ENCODE measurements at places on chromosomes 13 and 19.

- H3K36me3 ChIP-seq, result no peaks in the 10 kb centered on the region
- no peaks in the 10 kb centered on the region for H3K4me1 ChIP-seq
- H3K4me3 ChIP-seq, result no peak overlapping the region
- H3K27ac ChIP-seq, result no peak overlapping the region
- no peaks in the 10 kb centered on the region for H3K27me3 ChIP-seq
- no peak for DNase-seq
Measured at GRCh38 chr19:44515031-44515430, 14.4 kb downstream of the CEACAM20 start.

DNA sequence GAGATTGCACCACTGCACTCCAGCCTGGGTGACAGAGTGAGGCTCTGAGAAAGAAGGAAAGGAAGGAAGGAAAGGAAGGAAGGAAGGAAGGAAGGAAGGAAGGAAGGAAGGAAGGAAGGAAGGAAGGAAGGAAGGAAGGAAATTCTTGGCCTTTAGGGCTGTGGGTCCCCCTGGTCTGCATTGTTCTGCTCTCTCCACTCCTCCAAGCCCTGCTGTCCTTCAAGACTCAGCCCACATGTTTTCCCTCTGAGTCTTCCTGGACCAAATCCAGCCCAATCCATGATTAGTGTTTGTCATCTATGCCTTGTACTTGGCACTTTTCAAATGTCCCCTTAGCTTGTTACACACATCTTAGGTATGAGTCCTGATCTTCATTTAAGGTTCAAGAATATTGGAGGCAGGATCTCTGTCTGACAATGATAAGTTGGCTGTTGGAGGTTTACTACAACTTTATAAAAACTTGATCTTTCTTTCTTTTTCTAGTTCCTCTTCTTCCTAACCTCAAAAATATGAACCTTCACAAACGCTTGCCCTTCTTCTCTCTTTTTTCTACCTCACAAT is 48.8 kb upstream of the INTS6 start:
- H3K36me3 ChIP-seq, result no peaks in the 10 kb centered on the region
- H3K4me1 ChIP-seq, result no peaks in the 10 kb centered on the region
- no peak overlapping the region for H3K4me3 ChIP-seq

DNA sequence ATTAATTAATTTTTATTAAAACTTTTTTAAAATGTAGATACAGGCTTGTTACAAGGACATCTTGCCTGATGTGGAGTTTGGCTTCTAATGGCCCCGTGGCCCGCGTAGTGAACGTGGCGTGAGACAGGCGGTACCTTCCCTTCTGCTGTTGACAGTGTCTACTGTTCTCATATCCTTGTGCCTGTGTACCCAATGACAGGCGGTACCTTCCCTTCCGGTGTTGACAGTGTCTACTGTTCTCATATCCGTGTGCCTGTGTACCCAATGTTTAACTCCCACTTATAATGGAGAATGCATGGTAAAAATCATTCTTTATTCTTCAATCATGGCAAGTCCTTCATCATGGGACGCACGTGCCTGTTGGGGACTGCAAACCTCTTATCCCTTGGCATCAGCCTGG is 79.1 kb upstream of the ZNF835 start:
- no peak overlapping the region for H3K27ac ChIP-seq
- no peaks in the 10 kb centered on the region for H3K4me1 ChIP-seq
- H3K27me3 ChIP-seq, result no peaks in the 10 kb centered on the region
- no peak for DNase-seq
- H3K4me3 ChIP-seq, result no peak overlapping the region
- H3K36me3 ChIP-seq, result no peaks in the 10 kb centered on the region

DNA sequence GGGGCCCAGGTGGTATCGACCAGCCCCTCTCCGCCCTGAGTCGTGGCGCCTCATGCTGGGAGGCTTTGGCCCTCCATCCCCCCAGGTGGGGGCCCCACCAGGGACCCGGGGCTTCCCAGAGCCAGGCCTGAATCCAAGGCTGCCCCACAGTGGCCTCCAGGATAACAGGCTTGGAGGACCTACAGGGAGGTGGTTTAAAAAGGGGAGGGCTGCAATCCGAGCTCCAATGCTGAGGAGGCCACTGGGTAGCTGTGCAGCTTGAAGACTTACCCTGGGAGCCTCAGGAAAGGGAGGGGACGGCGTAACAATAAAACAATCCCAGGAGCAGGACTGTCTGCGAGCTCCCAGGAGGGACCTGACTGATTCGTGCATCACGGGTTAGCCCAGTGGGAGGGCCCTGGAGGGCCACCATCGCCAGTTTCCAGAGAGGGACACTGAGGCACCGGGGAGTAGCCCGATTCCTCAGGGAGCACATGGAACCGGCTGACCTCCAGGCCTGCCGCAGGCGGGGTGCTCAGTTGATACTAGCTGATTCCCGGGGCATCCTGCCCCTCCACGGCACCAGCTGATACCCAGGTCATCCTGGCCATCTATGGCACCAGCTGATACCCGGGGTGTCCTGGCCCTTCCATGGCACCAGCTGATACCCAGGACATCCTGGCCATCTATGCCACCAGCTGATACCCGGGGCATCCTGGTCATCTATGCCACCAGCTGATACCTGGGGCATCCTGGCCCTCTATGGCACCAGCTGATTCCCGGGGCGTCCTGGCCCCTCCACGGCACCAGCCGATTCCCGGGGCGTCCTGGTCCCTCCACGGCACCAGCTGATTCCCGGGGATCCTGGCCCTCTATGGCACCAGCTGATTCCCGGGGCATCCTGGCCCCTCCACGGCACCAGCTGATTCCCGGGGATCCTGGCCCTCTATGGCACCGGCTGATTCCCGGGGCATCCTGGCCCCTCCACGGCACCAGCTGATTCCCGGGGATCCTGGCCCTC is 3.7 kb upstream of the C2CD4C start:
- no peak overlapping the region for H3K27ac ChIP-seq
- H3K36me3 ChIP-seq, result no peaks in the 10 kb centered on the region
- peaks cover 6% of the 10 kb centered on the region for H3K4me1 ChIP-seq

DNA sequence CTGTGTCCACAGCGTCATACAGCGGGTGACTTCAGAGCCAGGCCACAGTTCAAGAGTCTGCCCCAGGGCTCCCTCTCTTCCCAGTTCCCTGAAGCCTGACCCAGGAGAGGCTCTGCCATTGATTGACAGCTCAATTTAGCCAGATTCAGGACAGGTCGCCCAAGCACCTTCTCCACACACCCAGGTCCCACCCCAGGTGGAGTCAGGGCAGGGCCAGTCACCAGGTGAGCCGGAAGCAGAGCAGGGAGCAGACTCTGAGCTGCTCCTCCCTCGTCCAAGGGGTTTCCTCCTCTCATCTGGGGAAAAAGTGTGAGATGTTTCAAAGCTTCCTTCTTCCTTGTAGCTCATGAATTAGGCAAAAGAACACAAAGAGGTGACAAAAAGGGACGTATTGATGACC is 5.6 kb downstream of the CEACAM7 start:
- no peak for DNase-seq
- H3K4me3 ChIP-seq, result no peak overlapping the region
- H3K27ac ChIP-seq, result no peak overlapping the region

DNA sequence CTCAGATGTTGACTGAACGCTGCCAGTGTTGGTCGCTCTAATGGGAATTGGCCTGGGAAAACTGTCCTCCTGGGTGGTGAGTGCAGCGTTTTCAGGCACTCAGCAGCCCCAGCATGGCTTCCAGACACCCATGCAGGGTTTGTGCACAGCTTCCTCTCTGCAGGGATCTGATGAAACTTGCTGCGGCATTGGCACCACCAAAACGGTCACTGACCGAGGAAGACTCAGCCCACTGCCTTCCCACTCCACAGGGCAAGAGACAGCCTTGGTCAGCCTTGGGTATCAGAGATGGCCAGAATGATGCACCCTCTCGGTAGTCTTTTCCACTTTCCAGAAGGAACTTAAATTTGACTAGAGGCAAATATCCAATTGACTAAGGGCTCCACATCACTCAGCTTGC is 398.9 kb downstream of the IRS2 start:
- H3K4me1 ChIP-seq, result no peaks in the 10 kb centered on the region
- no peak overlapping the region for H3K4me3 ChIP-seq
- no peaks in the 10 kb centered on the region for H3K27me3 ChIP-seq
- no peak for DNase-seq

- H3K4me3 ChIP-seq, result no peak overlapping the region
- H3K4me1 ChIP-seq, result peaks cover 7% of the 10 kb centered on the region
- DNase-seq, result no peak
- no peaks in the 10 kb centered on the region for H3K27me3 ChIP-seq
Measured at GRCh38 chr19:12937093-12937926, 1.1 kb upstream of the CALR start.

DNA sequence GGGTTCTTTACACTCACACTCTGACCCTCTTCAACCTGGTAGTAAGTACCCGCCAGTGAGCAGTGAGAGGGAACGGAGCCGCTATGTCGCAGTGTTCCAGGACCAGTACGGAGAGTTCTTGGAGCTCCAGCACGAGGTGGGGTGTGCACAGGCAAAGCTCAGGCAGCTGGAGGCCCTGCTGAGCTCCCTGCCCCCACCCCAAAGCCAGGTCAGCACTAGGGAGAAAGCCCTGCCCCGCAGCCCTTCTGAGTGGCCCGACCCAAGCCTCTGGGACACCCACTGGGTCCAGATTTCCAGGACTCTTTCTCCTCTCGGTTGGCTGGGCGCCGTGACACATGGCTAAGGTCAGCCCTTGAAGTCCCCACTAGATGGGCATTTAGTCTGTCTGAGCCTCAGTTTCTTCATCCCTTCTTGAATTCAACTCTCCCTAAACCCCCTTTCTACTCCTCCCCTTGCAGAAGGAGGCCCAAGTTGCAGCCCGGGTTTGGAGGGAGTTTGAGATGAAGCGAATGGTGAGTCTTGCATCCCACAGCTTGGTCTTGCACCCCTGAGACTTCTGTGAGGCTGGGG is 1.9 kb downstream of the OCEL1 start:
- 0 out of 2 replicates have a peak, but pooled peaks cover 2% of the 10 kb centered on the region for H3K4me1 ChIP-seq
- H3K27me3 ChIP-seq, result no peaks in the 10 kb centered on the region
- no peak for DNase-seq
- H3K27ac ChIP-seq, result no peak overlapping the region
- H3K4me3 ChIP-seq, result no peak overlapping the region
- H3K36me3 ChIP-seq, result peaks cover 11% of the 10 kb centered on the region

- H3K4me1 ChIP-seq, result no peaks in the 10 kb centered on the region
- H3K36me3 ChIP-seq, result no peaks in the 10 kb centered on the region
- H3K4me3 ChIP-seq, result no peak overlapping the region
- DNase-seq, result no peak
- H3K27me3 ChIP-seq, result no peaks in the 10 kb centered on the region
Measured at GRCh38 chr13:44117351-44117750, 237.6 kb downstream of the LACC1 start.

DNA sequence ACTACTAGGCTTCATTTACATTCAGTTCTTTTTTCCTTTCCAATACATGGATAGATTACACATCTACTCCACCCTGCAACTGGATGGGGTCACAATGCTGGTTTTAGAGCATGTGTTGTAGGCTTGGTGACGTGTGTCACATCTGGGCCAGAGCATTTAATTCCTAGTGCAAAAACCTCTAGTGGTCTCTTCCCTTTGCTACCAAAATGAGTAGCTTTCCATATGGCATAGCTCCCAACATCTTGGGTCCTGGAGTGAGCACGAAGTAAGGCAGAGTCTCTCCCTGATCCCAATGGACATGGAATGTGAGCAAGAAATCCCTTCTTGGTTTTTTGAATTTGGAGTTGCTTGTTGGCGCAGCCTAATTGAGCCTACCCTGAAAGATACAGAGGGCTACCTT is 51.7 kb downstream of the TNFSF11 start:
- DNase-seq, result no peak
- no peaks in the 10 kb centered on the region for H3K27me3 ChIP-seq
- no peaks in the 10 kb centered on the region for H3K36me3 ChIP-seq
- no peak overlapping the region for H3K27ac ChIP-seq

GRCh38 chr19:57105976-57106721 is 13.6 kb upstream of the USP29 start:
- H3K27me3 ChIP-seq, result no peaks in the 10 kb centered on the region
- no peak overlapping the region for H3K4me3 ChIP-seq
- no peaks in the 10 kb centered on the region for H3K4me1 ChIP-seq
- H3K36me3 ChIP-seq, result no peaks in the 10 kb centered on the region

DNA sequence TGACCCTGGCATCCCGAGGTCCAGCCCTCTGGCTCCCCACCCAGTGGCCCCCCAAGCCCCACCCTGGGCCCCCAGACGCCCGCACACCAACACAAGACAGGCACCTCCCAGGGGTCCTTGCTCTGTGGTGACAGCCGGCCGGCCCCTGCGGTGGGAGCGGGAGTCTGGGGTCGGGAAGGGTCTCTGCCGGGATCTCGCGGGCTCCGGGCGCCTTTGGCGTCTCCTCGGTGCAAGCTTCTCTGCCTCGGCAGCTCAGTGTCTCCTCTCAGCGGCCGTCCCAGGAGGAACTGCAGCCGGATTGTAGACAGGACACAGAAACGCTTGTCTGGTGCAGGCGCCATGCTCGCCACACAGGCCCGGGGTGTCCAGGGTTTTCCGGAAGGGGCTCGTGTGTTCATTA is 43.7 kb downstream of the TMEM255B start:
- no peaks in the 10 kb centered on the region for H3K4me1 ChIP-seq
- no peak overlapping the region for H3K4me3 ChIP-seq
- H3K27me3 ChIP-seq, result no peaks in the 10 kb centered on the region
- H3K27ac ChIP-seq, result no peak overlapping the region
- DNase-seq, result no peak
- no peaks in the 10 kb centered on the region for H3K36me3 ChIP-seq

DNA sequence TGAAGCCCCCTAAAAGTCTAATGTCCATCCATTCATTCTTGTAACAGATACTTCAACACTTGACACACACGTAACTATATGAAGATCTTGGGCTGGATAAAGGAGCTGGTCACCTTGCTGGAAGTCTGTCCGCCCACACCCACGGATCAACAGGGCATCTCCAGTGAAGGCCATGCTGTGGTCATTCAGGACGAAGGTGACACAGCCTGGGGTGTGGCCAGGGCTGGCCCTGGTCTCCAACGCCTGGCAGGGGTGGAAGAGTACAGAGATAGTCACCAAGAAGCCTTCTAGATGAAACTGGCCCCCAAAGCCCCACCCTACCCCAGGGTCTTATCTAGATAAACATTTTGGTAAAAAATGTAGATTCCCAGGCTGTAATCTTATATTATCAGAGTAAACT is 6.8 kb upstream of the PHLDB3 start:
- H3K4me1 ChIP-seq, result no peaks in the 10 kb centered on the region
- DNase-seq, result no peak
- H3K27ac ChIP-seq, result no peak overlapping the region
- no peaks in the 10 kb centered on the region for H3K36me3 ChIP-seq
- H3K27me3 ChIP-seq, result no peaks in the 10 kb centered on the region

DNA sequence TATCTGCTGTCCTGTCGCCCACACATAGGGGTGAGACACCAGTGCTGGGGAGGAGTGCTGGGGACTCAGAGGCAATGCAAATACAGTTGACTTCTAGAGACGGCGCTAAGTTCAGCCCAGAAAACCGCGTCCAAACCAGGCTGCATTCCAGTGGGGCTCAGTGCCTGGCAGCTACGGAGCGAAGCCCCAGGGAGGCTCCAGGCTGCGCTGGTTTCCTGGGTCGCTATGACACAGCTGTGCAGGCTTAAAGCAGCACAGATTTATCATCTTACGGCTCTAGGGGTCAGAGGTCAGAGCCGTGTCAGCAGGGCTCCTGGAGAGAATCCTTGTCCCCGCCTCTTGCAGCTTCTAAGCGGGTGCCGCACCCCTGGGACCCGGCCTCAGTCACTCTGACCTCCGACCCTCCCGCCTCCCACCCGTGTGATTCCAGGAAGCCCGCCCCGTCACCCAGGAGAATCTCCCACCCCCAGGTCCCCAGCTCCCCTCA is 61.6 kb downstream of the ANKRD10 start:
- H3K4me3 ChIP-seq, result no peak overlapping the region
- H3K4me1 ChIP-seq, result peaks cover 4% of the 10 kb centered on the region
- no peak overlapping the region for H3K27ac ChIP-seq

- no peak for DNase-seq
- H3K4me1 ChIP-seq, result peaks cover 9% of the 10 kb centered on the region
- H3K36me3 ChIP-seq, result no peaks in the 10 kb centered on the region
- no peak overlapping the region for H3K27ac ChIP-seq
- H3K27me3 ChIP-seq, result no peaks in the 10 kb centered on the region
Measured at GRCh38 chr19:31072451-31072850, 276.8 kb downstream of the TSHZ3 start.

Measured in iPS DF 6.9 (cell line).